Stimulated activated CD8-positive, alpha-beta memory T cell treated with anti-CD3 and anti-CD28 coated beads, Interleukin-15, amount 100 ng/mL, for 24 hours (primary cell): ENCODE measurements at places on chromosomes 12 and 14.

GRCh38 chr12:95637471-95638155, 86.3 kb upstream of the USP44 start:
- no peak for DNase-seq

GRCh38 chr14:91373591-91374254, 43.9 kb downstream of the CCDC88C start:
- no peak for DNase-seq

GRCh38 chr14:81619816-81620215, 86.2 kb upstream of the SEL1L start:
- DNase-seq, result no peak

- no peak for DNase-seq
These were observed 24.0 kb downstream of the SYT1 start for GRCh38 chr12:78888568-78888967.

GRCh38 chr12:108193917-108194316, 64.8 kb downstream of the WSCD2 start:
- DNase-seq, result no peak

- no peak for DNase-seq
These were observed 25.0 kb downstream of the AMN start for GRCh38 chr14:102947321-102948103.

DNA sequence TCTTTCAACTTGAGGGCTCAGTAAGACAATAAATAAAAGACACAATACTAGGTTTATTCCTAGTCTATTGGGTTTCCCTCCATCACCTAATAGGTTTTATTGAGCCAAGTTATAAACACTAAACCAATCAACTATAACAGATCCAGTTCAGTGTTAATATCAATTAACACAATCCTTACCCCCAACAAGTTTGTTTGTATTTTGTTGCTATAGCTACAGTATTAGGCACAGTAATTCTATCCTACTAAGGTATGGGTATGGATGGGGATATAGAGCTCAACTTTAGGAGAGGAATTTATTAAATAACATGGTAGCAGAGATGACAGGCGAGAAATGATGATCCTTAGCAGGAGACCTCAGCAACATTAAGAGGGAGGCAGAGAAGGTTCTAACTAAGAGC, 13.3 kb downstream of the PPP4R3A start:
- DNase-seq, result no peak

GRCh38 chr14:77603654-77604255, 12.7 kb downstream of the SPTLC2 start:
- DNase-seq, result no peak

DNA sequence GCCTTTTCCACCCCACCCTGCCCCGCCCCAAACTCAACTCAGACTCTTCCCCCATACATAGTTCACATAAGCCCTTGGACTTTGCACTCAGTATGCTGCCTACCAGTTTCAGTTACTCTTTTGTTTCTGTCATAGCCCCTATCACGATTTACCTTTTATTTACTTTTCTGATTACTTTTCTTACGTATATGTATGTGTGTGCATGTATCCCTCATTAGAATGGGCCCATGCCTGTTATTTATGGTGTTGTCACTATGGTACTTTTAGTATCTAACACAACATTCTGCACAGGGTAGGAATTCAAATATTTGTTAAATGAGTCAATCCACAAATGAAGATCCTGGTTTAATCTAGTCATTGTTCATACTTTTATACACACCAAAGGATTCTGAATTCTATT, 16.5 kb upstream of the LUM start:
- no peak for DNase-seq

DNA sequence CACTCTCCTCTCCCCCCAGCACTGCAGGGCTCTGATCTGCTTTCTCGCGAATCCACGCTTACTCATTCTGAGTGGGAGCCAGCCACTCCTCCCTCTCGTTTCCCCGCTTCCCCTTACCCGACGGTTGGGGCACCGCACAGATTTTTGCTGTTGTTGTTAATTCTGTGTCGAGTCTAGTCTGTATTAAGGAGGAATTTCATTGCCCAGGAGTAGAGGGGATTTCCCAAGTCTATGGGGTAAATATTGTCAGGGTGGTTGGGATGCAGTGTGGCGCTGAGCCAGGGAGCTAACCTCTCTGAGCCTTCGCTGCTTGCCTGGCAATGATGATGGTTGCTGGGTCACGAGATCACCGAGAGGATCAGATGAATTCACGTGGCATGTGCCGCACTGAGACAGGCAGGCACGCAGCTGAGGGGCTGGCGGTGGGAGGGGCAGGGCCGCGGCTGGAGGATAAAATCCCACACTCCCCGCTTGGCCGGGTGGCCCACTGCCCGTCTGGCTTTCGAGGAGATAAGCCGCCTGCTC, 18.5 kb downstream of the NCOR2 start:
- no peak for DNase-seq

DNA sequence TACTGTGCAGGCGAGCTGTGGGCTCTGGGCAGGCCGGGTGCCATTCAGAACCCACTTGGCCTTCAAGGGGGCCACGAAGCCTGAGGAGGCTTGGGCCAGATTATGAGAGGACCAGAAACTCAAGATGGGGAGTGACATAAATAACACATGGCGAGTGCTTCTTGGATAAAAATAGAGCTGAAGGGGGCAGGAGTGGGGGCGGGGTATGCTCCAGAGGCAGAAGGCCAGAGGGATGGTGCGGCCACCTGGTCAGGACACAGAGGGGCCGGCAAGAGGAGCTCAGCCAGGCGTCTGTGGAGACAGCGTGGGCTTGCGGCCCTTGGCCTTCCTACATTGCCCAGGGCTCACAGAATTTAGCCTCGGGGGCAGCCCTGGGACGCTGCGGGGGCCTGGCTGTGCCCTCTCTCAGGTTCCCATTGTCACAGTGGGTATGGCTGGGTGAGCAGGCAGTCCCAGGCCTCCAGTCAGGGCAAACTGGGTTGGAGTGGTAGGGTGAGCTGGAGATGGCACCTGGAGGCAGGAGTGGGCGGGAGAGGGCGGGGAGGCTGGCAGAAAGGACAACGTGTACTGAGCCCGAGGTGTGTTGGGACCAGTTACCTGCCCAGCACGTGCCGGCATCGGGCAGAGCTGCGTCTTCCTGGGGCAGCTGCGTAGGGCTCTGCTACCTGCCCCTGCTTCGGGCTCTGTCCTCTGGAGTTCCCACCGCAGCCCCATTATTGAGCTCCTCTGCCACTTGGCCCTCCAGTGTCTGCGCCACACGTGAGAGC, 7.4 kb upstream of the SLC25A29 start:
- no peak for DNase-seq

- DNase-seq, result no peak
These were observed 82.4 kb upstream of the DIO3 start for GRCh38 chr14:101478796-101479410.

- peak; percentile 35 for DNase-seq
These were observed 685 bp upstream of the MYL6B start for GRCh38 chr12:56151672-56152131.
